ENCODE measurements at places on chromosomes 1 and 21.

DNA sequence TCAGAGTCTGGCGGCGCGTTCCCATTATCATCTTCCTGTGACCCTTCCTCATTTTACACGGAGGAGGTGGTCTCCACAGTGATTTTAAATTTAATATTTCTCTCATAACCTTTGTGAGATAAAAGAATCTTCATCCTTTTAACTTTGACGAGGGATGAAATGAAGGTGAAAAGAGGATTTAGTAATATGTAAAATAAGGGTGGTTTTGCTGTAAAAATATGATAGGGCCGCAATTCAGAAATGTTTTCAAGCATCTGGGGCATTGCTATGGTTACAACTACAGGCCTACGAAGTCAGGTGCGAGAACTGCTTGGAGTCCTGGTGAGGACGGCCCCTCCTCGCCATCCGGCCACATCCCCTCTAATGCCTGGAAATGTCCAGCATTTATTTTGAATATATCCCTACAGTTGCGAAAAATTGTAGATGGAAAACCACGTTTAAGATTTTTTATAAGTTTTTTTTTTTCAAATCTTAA is 422 bp upstream of the RSBN1 start:
- DNase-seq: no peak

DNA sequence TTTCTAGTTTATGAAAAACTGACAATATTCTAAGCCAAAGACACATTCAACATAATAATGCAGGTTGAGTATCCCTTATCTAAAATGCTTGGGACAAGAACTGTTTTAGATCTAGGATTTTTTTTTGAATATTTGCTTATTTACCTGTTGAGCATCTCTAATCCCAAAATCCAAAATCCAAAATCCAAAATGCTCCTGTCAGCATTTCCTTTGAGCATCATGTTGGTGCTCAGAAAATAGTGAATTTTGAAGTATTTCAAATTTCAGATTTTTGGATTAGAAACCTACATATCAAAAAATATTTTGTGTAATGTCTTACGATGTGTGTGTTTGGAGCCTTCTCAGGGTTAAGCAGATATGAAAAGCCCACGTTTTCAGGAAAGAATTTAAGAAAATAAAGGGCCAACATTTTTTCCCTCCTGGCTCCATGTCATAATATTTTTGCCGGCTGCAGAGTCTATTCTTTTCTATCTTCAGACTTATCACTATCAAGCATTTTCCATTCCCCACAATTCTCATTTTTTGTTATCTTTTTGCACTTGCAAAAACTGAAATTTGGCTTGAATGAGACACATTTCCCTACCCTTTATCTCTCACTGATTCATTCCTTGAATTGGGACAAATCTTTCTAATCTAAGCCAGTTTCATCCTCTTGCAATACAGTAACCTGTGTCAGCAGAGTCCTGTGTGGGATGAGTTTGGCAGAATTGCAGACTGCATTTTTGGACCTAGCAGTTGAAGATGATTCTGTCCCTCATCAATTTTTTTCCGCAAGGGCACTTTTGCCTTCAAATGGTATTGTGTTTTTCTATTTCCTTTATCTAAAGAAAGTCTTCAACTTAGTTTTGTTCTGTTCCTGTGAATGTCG is 233.9 kb downstream of the DISC1 start:
- no peak for DNase-seq

DNA sequence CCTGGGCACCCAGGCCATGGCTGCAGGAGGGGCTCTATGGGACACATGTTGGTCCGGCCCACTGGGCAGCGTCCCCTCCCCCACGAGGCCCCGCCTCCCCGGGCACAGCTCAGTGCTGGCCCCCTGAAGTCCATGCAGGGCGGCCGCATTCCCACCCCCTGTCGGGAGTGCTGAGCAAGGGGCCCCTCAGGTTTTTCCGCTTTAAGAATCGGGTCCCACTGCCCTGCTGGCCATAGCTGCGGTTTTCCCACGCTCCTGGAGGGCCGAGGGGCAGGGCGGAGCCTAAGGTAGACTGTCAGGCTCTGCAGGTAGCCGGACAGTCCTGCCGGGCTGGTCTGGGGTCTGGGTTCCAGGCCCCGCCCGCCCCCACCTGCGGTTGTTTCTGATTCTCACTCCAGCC is 43.5 kb upstream of the CCDC27 start:
- DNase-seq: no peak

- no peak for DNase-seq
Observed at GRCh38 chr21:34886240-34887104, 162.6 kb downstream of the RUNX1 start.

DNA sequence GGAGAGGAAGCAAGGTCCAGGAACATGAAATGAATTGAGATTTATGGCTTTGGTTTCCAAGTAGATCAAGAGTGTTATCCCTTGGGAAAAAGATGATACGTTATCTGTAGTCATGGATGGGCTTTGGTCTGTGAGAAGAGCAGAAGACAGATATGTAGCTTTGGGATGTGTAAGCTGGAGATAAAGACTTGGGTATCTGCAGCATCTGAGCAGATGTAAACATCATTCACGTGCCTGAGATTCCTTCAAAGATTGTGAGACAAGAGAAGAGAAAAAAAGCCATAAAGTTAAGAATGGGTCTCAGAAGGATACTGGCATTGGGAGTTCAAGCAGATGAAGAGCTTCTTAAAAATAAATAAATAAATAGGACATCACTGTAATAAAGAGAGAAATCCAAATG is 217.8 kb downstream of the PTPRC start:
- DNase-seq: no peak

All from left renal cortex interstitium (tissue), 4 donors.